Hematopoietic multipotent progenitor cell treated with erythropoietin and hydrocortisone succinate and interleukin-3 and kit ligand, for 6 days (in vitro differentiated cells): ENCODE measurements at places on chromosomes 1 and 21.

- DNase-seq = no peak
These were observed 153.9 kb upstream of the IRF2BP2 start for GRCh38 chr1:234763910-234764309.

GRCh38 chr1:181545395-181545794 lies 62.1 kb downstream of the CACNA1E start:
- no peak for DNase-seq

DNA sequence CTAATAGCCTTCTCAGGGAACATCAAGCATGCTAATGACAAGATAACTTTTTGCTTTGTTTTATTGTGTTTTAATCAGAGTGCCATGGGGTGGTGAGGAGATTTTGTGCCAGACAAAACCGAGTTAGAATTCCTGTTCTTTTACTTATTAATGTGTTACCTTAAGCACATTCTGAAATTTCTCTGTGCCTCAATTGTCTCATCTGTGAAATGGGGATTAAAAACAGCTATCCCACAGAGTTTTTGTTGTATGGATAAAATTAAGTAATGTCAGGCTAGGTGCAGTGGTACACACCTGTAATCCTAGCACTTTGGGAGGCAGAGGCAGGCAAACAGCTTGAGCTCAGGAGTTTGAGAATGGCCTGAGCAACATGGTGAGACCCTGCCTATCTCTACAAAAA lies 138.0 kb downstream of the PROX1 start:
- DNase-seq = no peak

- no peak for DNase-seq
These were observed 56.3 kb downstream of the SPAG17 start for GRCh38 chr1:118128761-118129160.

DNA sequence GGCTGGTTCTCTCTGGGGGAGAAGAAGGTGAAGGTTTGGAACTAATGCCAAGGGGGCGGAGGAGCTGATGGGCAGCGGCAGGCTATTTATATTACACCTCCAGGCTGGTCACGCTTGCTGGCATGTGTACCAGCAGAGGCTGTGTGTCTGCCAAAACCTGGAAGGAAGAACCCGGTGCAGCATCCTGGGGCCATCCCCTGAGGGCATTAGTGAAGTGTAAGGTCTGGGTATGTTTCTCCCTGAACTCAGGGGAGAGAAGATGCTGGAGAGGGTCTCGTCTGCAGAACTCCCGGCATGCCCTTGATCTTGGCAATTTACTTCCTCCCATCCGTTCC lies 5.3 kb downstream of the DISP3 start:
- DNase-seq = no peak

- DNase-seq = no peak
These were observed 223.7 kb upstream of the ADAMTS5 start for GRCh38 chr21:27190601-27191000.

DNA sequence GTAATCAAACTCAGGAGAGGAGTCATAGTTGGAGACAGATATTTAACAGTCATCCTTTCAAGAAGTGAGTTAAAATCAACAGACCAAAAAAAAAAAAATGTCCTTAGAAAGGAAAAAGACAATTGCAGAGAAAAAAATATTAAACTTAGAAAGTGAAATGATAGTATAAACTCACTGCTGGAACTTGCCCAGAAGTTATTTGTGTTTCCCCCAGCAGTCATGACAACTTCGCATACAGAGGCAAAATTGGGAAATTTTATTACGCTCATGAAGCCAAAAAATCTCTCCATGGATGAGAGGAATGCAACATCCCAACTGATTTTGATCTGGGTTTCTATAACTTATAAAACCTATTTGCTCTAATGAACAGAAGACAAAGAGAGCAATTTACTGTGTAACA lies 198.2 kb downstream of the LRRC7 start:
- no peak for DNase-seq

- no peak for DNase-seq
These were observed 16.6 kb upstream of the EDEM3 start for GRCh38 chr1:184771190-184771691.

- peak; percentile 22 for DNase-seq
These were observed 181.0 kb upstream of the JUN start for GRCh38 chr1:58964880-58965279.

GRCh38 chr1:212219679-212220463 lies 65.3 kb upstream of the PPP2R5A start:
- DNase-seq = no peak

- DNase-seq = no peak
These were observed 31.1 kb upstream of the EPB41 start for GRCh38 chr1:28883242-28883616.

GRCh38 chr1:5108740-5109139 lies 454.3 kb downstream of the AJAP1 start:
- DNase-seq = no peak

- no peak for DNase-seq
These were observed 287.8 kb downstream of the RRAGC start for GRCh38 chr1:38571726-38572125.

DNA sequence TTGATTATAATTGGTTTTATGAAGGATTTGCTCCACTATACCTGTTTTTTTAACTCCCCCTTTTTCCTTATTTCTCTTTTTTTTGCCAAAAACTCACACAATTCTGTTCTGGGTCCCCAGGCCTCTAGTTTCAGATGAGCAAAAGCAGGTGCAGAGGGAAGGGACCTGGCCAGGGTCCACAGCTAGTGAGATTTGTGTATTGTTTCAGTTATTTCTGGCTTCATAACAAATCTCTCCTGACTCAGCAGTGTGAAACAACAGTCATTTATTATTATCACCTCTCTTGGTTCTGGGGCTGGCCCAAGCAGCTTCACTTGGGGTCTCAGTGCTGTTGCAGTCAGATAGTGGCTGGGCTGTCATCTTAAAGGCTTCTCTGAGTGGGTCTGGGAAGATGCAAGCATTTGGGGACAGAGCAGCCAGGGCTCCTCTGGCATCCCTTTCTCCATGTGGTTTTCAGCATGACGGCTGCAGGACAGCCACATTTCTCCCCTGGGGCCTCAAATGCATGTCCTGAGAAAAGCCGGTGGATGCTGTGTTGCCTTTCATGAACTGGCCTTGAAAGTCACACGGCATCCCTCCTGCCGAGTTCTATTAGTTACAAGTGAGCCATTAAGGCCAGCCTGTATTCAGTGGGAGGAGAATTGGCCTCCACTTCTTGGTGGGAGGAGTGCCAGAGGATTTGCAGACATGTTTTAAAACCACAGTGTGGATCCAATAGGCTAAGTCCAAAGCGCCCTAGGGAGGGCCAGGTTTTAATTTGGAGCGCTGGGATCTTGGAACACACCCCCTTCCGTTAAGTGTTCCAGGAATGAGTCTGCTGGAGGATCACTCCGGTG lies 137.1 kb downstream of the CAMTA1 start:
- no peak for DNase-seq

- DNase-seq = no peak
These were observed 320.8 kb upstream of the USP24 start for GRCh38 chr1:55535724-55536544.

- DNase-seq = no peak
These were observed 22.1 kb downstream of the CRYAA start for GRCh38 chr21:43190951-43191350.

GRCh38 chr1:66278260-66279021 lies 255.5 kb upstream of the SGIP1 start:
- DNase-seq = peak; percentile 34

DNA sequence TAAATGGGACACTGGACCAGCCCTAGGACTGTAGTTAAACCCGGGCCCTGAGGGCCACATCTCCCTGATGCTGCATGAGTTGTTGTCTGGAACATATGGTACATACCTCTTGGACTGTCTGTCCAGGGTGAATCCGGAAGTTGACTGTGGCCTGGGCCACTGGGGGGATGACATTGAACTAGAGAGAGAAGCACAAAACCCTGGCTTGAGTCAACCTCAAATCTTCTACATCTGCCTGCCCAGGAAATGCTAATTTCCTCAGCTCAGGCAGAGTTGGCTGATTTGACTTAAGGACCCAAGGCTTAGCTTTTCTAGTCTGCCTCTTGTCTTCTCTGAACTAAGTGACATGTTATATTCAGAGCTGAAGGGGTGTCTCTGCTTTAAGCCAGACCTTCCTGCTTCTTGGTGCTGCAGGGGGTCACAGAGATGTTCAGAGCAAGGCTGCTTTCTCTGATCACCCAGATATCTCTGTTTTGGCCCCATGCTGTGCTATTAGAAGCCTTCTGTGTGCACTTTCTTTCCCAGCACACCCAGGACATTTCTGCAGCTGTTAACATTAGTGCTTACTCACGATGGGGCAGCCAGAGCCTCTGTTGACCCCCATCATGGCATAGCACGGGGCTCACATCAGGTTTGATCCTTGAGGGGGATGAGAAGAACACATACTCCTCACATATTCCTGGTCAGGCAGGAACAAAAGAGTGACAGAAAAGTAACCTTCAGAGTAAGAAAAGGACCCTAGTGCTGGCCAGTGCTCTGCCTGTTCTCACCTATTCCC lies 9.6 kb downstream of the PM20D1 start:
- DNase-seq = peak; percentile 36

- DNase-seq = peak; percentile 52
These were observed 6.7 kb downstream of the KHDRBS1 start for GRCh38 chr1:32020339-32020738.

DNA sequence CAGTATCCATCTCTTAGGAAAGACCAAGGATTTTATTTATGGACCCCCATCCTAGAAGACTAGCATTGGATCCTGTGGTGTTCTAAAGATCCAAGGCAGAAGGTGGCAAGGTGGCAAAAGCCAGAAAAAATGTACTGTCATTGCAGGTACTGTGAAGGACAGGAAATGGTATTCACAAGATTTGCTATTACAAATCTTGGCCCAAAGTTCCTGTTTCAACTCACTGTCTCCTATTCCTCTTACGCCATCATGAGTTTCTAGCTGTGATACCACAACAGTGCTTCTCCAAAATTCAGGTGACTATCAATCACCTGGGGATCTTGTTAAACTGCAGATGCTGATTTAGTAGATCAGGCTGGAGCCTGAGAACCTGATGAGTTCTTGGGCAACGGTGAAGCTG lies 21.4 kb downstream of the ACP6 start:
- DNase-seq = no peak

DNA sequence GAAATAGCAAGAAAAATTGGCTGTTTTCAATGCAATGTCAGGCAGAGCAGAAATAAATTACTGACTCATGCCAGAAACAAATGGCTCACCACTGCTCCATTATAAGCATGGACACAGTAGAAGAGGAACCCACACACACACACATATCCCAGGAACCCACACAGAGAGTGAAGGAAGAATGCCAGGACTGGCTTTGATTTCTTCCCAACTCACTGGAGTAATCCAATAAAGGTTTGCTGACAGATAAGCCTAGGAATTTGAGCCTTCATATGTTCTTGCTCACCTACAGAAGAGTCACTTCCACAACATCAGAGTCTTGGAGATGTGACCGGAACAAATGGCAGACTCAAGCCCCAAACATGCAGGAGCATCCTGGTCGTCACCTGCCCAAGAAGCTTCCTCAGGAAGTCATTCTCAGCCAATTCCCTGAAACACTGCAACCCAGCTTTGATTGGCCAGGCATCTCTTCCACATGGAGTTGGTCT lies 2.2 kb downstream of the SH3BP5L start:
- DNase-seq = no peak

DNA sequence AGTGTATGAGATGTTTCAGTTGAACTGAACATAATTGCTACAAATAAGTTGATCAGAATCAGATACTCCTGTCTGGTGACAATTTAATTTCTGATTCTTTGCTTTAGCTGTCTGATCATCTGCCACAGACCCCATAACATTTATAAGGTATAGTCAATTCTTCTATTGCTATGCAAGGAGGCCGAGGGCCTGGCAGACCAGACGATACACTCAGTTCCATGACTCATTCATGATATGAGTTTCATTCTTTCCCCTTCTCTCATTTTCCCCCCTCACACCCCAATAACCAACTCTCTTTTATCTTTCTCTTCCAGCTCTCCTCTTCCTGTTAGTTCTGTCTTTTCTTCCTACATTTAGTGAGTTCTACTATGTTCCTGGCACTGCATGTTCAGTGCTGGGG lies 236.8 kb downstream of the PAPPA2 start:
- no peak for DNase-seq

DNA sequence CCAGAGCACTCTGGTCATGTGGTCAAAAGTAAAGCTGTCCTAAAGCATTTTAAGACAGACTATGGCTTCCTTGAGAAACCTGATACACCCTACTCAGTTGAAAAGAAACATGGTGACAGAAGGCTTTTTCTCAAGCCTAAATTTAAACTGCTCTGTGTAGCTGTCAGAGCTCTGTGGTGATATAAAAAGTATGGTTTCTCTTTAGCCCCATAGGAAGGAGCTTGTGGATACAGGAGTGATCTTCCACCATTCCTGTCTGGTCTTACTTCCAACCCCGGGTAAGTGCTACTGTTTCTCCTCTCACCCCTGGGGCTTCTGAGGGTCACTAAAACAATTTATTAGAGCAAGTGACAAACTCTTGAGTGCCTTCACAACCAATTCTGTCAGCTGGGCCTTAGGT lies 8.5 kb downstream of the TP53BP2 start:
- DNase-seq = no peak

GRCh38 chr1:212560933-212561460 lies 47.6 kb upstream of the ATF3 start:
- no peak for DNase-seq

DNA sequence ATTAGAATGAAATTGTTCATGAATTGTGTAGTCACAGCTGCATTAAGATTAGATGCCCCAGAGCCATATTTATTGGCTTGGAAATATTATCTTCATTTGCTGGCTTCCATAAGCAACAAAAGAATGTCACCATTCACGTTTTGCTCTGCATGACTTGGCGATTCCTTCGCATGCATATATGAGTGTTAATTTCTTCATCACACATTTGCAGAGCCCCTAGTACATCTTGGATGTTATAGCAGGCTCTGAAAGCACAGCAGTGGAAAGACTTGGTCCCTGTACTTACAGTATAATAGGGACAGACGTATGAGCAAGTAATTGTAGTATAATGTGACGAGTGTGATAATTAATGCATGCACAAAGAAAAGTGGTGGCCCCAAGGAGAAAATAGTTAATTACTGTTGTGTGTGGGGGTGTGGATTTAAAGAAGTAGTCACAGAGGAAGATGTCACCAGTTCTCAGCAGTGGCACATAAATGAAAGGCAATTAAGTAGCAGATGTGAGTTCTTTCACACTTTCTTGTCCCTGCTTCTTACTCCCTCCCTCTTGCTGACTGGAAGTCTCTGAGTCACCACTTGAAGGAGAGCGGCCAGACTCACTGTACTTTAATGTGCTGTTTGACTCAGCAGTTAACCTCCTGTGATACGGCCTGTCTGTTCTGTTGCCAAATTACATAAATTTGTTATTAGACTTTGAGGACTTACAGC lies 21.0 kb downstream of the S100A10 start:
- peak; percentile 87 for DNase-seq

GRCh38 chr1:4328402-4329071 lies 325.9 kb upstream of the AJAP1 start:
- peak; percentile 91 for DNase-seq
